ENCODE measurements at places on chromosomes 16 and 17.

DNA sequence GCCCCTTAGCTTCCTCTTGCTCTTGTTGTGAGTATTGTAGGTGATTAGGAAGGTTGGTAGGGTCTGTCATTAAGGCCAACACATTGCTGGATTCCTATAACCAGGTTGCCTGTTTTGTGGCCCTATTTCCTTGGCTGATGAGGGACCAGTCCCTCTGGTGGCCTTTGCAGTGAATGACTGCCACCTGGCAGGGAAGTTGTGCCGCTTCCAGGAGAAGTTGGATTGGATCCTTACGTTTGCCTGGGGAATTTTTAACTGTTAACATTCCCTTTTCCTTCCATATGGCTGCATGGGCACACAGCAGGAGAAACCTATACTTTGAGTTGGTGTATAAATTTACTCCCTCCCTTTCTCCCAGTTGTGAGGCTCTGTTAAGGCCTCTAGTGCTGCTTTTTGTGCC lies 32.4 kb downstream of the LCMT1 start:
- DNase-seq = no peak

- DNase-seq = no peak
These were observed 55.8 kb downstream of the KSR1 start for GRCh38 chr17:27512031-27512430.

GRCh38 chr17:76383546-76384221 lies 725 bp upstream of the SPHK1 start:
- DNase-seq = no peak

DNA sequence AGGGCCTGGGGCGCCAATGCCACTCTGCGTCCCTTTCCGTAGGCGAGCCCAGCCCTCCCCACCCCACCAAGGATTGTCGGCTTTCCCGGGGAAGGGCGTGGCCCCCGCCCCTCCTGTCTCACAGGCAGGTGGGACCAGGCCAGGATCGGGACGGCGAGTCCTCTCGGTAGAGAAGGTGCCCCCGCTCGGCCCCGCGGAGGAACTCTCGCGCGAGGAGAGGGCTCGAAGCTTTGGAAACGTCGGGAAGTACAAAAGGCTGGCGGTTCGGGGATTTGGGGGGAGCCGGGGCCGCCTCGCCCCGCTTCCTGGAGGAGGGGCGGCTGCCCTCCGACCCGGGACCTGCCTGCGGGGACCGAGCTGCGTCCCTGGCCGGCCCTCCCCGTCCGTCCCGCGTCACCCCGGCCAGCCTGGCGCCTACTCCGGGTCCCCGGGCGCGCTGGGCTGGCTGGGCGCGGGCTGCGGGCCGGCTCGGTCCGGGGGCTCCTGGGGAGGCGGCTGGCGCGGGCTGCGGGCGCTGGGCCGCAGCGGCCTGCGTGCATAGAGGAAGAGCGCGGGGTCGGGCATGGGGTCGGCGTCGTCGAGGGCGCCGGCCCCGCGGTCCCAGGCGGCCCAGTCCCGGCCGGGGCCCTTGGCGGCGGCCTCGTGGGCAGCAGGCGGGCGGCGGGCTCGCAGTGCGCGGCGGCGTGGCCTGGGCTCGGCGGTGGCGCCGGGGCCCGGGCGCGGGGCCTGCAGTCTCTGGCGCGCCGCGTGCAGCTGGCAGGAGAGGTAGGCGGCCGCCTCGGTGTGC lies 12.6 kb upstream of the CLUH start:
- no peak for DNase-seq

DNA sequence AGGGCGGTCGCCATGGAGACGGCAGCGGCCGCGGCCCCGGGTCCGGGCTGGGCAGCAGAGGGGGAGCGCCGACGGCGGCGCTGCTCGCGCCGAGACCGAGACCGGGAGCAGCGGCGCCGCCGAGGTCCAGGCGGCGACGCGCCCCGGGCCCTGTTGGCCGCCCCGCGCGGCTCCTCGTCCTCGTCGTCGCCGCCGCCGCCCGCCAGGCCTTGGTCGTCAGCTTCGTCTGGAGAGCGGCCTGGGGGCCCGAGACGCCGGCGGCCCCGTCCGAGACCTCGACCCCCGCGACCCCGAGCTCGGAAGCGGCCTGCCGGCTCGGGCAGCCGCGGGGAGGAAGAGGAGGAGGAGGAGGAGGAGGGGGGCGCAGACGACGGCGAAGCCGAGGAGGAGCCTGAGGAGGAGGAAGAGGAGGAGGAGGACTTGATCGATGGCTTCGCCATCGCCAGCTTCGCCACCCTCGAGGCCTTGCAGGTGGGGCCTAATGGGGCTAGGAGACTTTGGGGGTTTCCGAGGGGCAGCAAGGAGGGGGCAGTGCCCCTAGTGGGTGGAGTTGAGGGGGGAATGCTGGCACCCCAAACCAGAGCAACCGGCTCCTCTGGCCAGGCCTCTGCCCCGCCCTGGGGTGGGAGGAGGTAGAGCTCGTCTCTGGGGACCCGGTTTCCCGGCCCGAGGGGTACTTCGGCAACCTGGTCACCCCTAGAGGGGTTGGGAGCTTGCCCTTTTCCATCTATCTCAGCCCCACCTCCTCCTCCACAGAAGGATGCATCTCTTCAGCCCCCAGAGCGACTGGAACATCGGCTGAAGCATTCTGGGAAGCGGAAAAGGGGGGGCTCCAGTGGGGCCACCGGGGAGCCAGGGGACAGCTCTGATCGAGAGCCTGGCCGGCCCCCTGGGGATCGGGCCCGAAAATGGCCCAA lies 1.5 kb downstream of the FBRS start:
- DNase-seq = no peak

DNA sequence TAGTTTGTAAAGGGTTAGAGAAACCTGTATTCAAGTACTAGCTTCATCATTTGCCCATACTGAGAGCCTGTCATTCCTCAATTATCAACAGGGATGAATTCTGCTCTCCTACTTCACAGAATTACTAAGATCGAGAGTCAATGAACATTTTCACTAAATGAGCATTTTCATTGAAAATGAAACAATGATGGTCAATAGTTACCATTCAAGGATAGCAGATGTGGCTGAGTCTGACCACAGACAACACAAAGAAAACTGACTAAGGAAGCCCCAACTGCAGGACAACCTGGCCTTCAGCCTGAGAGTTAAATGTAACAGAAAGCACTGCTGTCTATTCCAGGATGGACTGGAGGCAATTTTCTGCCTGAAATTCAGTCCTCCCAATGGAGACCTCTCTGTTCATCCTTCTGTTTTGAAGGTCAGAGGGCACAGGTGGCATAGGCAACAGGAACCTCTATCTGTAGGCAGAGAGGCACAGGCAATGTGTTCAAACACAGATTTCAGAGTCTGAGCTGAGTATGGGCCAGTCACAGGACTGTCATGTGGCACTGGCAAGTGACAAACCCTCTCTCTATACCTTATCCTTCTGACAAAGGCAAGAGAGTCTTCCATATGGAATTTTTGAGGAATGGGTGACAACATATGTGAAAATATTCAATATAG lies 19.5 kb downstream of the TRAF4 start:
- DNase-seq = no peak

GRCh38 chr17:36768394-36768793 lies 167.0 kb downstream of the MRM1 start:
- DNase-seq = no peak

DNA sequence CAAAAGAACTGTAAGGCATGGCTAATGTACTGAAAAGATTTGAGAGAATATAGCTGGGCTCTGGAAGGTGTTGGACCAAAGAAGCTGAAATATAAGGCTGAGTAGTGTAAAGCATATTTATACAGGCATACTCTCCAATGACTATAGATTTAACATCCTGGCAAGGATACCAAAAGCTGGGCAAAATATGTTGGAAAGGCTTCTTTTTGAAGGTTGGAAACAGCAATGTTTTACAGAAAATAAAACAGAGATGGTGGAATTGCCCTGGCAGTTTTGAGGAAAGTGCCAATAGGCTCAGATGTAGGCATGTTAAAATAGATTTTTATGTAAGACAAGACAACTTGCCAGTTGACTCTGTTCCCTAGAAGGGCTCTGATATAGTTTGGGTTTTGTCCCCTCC lies 184.1 kb upstream of the SHISA6 start:
- DNase-seq = no peak

- no peak for DNase-seq
These were observed 38.1 kb downstream of the ACSF3 start for GRCh38 chr16:89131783-89132182.

GRCh38 chr16:2820836-2821486 lies 3.9 kb downstream of the PRSS21 start:
- no peak for DNase-seq

DNA sequence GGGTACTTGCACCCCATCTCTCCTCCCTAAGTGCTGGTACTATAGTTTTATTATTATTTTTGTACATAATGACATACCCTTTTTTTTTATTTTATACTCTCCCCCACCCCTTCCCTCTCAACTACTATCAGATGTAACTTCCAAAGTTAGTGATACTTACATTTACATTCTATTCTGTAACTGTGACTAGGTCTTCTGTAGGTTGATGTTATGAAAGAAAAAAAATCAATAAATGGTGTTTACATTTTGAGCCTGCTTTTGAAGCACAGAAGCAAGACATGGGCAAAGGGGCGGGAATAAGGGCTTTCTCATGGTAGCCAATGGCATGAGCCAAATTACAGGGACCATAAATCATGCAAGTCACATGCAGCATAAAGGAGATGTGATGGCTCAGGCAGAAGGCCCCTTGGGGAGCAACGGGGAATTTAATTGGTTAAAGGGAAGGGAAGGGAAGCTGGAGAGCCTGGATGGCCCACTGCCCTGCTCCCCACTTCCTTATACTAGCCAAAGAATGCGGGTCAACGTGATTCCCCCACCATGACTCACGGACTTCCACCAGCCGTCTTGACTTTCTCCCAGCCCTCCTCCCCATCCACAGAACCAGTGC lies 2.4 kb upstream of the ACSF2 start:
- no peak for DNase-seq

DNA sequence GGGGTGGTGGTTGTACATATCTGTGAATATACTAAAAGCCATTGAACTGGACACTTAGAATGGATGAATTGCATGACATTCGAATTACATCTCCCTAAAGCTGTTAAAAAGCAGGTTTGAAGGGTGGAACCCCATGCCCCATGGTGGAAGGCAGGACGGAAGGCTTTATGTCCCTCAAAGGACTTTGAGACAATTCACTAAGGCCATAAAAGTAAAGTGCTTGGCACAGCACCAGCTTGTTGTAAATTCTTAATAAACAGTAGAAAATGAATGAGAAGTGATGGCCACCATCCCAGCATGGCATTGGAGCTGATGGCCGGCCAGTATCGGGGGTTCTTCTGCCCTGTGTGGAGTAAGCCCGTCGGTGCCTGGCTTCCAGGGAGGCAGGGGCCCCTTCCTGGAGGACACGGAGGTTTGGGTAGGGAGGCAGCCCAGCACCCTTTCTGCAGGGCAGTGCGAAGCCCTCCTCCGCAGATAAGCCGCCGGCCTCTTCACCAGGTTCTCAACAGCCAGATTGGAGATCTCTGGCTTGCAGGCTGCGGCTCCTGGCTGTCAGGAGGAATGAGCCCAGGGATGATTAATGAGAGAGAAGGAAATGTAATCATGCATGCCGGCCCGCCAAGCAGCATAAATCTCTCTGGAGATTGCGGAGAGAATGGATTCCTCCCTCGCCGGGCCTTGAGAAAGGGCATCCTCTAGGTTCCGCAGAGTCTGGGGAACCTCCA lies 346.9 kb downstream of the FOXL1 start:
- DNase-seq = no peak

GRCh38 chr16:77910021-77910420 lies 112.3 kb upstream of the CLEC3A start:
- DNase-seq = no peak

DNA sequence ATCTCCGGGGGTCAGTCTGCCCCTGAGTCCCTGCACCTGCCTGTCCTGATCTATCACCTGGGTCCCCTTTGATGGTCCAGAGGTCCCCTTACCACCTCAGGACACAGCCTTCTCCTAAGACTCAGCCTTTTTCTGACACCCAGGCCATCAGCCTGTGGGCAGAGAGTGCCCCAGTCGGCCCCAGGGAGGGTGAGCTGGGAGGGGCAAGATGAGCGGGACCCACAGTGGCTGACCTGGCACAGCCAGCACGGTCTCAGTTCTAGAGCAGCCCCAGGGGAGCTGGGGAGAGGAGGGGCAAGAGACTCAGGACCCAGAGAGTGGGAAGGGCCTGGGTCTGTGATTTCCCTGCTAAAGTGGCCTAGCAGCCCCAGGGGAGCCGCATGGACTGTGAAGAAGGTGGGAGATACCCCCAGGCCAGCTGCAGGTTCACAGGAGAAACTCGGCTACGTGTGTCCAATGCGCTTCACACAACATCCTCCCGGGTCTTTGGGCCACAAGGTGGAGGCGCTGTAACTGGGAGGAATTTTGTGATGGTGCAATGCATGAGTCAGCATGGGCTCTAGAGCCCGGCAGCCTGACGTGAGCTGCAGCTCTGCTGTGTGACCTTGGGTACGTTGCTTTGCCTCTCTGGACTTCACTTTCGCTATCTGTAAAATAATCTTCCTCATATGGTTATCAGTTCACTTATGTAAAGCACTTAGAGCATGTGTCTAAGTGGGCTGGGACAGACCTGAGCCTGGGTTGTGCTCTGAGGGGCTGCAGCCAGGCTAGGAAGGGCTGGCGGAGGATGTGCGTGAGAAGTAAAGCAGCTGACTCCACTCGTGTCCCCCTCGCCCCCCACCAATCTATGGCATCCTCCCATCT lies 67.2 kb upstream of the LHX1 start:
- no peak for DNase-seq

GRCh38 chr17:35807371-35808144 lies 1.7 kb upstream of the TAF15 start:
- DNase-seq = no peak

DNA sequence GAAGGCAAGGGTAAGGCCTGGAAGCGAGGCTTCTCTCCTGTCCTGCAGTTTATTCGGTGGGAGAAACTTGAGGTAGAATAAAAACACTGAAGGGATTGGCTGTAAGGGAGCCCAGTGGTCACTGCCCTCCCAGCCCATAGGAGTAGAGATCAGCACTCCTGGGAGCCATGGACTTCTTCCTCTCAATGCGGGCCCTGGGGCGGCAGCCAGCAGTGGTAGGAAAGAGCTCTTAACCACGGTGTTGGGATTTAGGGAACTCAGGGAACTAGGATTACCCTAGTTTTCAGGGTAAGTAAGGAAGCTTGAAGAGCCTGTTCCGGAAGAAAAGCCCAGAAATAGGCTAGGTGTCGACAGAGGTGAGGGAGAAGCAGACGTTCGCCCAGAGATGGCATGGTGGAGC lies 23.8 kb upstream of the NAGLU start:
- DNase-seq = no peak

DNA sequence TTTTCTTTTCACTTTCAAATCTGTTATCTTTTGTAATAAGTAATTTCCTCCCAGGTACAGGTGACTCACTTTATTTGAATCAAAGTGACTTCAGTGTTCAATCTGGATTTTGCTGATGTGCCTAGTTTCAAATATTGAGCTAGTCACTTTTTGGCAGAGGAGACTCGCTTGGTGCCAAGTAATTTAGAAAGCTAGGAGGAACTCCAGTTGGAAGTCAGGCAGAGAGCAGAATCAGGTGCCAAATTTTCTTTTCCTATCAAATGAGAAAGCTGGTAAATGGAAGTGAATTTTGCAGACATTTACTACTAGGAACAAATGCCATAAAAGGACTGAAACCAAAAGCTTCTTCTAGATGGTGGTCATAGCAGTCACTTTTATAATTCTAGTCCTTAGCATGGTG lies 656.0 kb upstream of the KIF2B start:
- no peak for DNase-seq

- DNase-seq = no peak
These were observed 443 bp downstream of the TEDC2 start for GRCh38 chr16:2460391-2460713.

GRCh38 chr17:55555772-55556171 lies 44.5 kb upstream of the SMIM36 start:
- no peak for DNase-seq

Measured in SK-N-MC (cell line).